ENCODE measurements at places on chromosomes 6 and 20.

DNA sequence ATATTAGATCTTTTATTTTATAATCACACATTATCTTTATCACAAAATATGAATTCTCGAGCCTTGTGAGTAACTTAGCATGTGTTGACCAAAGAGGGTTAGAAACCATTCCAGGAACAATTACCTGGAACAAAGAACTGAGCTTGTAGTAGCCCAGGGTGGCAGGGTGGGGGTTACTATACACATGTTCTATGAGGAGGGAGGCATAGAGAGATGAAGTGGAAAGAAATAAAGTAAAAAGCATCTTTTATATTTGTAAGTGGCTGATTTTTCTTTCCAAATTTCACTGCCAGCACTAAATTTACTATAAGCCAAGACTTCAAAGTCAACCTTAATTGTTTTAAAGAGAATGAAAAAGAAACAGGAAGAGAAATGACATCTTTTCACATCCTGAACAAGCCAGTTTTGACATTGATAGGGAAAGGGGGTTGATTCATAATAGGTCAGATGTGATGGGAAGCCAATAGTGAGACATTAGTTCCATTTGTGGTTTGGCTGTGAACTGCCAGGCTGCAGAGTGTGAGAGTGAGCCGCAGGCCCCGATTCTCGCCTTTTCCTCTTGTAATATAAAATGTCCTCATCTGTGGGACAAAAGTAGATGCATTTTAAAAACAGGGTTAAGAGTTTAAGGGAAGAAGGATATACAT is 52.7 kb upstream of the MYB start:
- no peak for DNase-seq

GRCh38 chr20:53695797-53696527 is 102.3 kb upstream of the ZNF217 start:
- no peak for DNase-seq

DNA sequence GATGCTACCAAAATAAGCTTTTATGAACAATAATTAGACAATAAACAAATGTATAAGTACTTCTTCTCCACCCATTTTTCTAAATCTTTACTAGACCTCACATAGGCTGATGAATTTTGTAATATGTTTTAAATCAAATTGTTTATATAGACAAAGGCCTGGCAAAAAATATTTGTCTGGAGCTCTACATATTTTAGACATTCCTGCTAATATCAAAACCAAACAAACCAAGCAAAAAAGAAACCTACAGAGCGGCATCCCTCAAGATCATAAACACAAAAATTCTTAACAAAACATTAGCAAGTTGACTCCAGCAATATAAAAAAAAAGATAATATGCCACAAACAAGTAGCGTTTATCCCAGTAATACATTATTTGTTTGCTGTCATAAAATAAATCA is 87.2 kb downstream of the ADAT2 start:
- no peak for DNase-seq

DNA sequence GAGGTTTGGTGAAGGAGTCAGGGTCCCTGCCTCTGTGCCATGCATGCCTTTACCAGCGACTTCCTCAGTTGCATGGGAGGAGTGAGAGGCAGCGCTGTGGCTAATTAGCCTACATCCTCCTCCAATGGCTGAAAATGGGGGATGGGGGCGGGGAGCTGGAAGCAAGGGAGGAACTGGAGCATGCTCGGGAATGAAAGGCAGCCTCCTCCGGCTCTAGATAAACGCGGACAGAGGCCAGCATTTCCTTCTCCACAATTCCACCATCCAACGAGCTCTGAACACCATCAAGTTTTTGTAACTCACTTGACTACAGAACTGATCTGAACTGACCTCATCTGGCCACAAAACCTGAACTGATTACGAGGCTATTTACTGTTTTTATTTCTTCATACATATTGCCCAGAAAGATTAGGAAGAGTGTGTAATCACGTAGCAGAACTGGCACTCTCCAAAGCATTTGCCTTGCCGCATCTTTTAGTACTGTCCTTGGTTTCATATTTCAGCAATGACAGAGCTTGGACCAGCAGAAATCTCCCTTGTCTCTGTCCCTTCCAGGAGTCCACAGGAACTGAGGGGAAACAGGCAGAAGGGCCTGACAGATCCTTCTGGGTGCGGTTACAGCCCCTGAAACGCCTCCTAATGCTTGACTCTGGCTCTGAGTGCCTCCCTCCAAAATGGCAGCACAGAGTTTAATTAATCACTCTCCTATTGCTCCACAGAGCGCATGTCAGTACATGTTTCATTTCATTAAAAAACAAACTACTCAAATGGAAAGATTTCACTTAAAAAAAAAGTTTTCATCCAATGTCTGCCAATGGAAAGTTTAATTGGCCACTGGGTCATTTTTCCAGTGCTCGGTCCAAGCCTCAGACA is 58.2 kb upstream of the TRAF3IP2 start:
- DNase-seq: no peak

- DNase-seq: peak; percentile 15
These were observed 102.1 kb downstream of the ATG5 start for GRCh38 chr6:106223300-106223930.

- DNase-seq: no peak
These were observed 47.5 kb upstream of the TMX4 start for GRCh38 chr20:8067082-8067481.

DNA sequence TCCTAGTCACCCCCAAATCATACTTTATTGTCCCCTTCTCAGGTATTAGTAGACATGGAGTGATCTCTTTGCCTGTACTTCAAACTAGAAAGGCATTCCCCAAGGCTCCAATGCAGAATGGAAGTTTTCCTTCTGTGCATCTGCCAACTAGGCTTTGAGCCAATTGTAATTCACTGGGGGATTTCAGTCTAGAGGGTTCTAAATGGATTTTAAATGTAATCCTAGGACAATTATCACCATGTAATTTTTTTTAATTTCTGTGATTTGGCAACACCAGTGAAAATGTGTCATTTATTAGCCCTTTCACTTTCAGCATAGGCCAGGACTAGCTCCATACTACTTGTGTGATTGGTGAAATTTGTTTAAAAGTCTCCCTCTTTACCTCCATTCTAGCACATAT is 557.6 kb upstream of the MARCKS start:
- DNase-seq: no peak

DNA sequence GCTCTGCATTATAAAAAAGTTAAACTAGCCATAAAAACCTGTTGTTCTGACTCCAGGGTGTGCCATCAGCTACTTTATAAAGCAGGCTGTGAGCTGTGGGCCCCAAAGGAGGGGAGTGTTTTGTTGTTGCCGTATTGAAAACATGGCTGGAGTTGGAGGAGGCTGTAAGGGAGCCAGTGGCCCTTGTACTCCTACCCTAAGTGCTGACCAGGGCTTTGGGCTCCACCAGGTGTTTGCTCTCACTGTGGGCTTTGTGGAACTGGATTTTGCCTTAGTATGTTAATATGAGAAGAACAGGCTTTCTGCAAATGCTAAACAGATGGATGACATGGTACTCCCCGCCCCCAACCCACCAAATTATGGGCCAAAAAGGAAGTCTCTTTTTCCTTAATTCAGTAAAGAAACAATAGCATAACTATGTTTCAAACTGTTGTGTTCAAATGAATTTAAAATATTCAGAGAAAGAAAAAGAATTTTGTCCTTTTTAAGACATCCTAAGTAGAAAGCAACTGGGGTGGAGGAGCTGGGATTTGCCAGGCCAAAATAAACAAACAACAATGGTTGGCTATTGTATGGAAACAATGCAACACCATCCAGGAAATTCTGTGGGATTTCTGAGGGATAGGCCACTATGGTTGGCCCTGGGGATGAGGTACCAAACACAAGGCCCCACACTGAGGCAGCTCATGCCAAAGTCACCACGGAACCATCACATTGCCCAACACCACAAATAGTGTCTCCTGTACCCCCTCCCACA is 63.3 kb downstream of the PLCG1 start:
- DNase-seq: no peak

DNA sequence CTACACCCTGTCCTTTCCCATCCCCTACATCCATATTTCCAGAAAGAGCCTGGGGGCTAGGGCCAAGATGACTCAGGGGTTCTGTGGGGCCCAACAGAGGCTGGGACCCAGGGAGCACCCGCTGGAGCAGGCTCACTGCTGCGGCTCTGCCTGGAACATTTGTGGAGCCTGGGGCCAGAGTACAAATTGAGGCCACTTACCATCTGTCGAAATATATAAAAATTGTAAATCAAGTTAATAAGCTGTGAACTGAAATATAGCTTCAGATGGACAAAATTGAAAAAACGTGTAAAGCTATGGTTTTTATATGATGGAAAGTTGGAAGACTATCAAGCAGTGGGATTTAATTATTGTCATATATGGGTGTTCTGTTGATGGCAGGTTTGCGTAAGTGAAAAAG is 82.9 kb upstream of the ATXN1 start:
- no peak for DNase-seq

DNA sequence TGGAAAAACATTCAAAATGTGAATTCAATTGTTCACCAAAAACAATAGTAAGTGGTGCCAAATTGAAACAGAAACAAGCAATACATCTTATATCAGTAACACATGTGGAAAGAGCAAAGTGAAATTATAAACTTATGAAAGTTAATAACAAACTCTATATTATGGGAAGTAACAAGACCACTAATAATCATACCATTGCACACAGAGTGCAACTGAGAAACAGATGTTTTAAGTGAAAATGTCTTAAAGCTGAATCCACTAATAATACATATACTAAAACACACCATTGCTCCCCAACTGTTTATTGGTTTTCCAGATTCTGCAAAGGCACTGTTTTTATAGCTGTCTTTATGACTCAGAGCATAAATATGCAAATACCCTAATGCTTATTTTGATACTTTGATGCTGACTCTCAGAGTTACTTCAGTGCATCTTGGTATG is 292.3 kb downstream of the RFPL4B start:
- peak; percentile 76 for DNase-seq

DNA sequence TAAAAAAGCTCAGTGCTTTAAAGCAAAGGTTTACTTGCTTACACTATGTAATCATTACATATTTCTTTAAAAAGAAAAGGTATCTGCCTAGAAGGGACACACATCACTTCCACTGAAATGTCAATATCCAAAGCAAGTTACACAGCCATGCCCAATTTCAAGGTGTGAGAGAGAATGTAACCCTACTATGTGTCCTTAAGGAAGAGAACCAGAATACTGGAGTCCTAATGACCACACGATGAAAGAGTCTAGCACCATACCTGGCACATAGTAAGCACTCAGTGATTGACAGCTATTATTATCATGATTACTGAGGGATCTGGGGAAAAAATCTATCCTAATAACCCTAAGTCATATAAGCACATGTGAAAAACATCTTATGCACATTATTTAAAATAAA is 10.4 kb downstream of the CHD6 start:
- no peak for DNase-seq

- DNase-seq: no peak
These were observed 10.9 kb downstream of the ARFGEF2 start for GRCh38 chr20:48932375-48932941.

GRCh38 chr6:140445474-140446004 is 1071.1 kb upstream of the CITED2 start:
- no peak for DNase-seq

GRCh38 chr6:55286824-55287223 is 40.4 kb upstream of the GFRAL start:
- no peak for DNase-seq

DNA sequence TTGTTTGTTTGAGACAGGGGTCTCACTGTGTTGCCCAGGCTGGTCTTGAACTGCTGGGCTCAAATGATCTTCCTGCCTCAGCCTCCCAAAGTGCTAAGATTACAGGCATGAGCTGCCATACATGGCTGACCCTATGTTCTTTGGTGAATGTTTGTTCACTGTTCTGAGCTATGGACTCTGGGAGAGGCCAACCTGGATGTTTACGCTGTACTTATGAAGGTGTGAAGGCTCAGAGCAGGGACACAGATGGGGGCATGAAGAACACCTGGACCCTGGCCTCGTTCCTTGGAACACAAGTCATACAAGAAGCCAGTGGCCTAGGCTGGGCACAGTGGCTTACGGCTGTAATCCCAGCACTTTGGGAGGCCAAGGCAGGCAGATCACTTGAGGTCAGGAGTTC is 21.1 kb upstream of the CD24 start:
- DNase-seq: no peak

DNA sequence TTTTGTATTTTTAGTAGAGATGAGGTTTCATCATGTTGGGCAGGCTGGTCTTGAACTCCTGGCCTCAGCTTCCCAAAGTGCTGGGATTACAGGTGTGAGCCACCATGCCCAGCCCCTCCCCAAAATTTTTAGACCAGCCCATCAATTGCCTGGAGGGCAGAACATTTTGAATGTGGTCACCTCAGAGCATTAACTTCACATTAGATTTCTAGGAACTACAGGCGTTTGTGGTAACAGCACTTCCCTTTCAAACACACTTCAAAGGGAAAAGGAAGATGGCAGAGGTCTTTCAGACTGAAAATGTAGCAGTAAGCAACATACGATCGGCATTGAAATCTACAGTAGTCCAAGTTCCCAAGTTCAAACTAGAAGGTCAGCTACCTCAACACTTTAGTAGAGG is 12.3 kb upstream of the SLA2 start:
- DNase-seq: no peak

DNA sequence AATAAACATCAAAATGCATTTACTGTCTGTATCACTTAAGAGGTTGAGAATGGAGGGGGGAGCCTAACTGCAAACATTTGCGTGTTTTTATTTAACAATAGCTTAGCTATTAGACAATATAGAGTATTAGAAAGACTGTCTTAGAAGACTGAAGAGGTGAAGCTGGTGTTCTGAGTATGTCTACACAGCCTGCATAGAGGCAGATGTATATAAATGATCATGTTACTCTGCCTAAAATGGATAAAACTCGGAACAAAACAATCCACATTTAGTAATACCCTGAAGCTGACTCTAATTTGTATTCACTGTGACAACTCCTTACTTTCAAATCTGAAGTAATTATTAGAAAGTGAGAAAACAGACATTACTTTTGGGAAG is 181.9 kb downstream of the GMPR start:
- DNase-seq: no peak

GRCh38 chr6:113258771-113259170 is 598.4 kb upstream of the MARCKS start:
- no peak for DNase-seq
